ENCODE measurements at places on chromosomes 11 and 22.
A peak's percentile ranks its signal among the peaks of the same experiment; 100 is the strongest.

DNA sequence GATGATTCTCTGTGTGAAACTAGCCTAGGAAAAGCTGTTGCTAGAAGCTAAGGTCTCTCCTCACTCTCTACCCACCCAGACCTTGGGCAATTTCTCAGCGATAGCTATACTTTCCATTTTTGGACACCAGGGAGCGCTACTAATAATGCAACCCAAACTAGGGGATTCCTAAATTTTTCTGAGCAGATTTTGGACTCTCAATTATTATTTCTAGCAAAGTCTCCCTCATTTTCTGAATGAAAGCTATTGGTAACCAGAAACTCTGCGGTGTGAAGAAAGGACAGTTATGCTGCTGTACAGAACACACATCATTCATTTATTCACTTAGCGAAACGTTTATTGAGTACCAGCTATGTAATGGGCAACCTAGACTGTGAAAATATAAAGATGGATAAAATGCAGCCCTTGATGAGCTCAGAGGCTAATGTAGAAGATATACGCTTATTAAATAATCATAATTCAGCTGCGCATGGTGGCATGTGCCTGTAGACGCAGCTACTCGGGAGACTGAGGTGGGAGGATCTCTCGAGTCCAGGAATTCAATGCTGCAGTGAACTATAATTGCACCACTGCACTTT lies 6.1 kb upstream of the STIM1 start:
- peak; percentile 14 for DNase-seq

DNA sequence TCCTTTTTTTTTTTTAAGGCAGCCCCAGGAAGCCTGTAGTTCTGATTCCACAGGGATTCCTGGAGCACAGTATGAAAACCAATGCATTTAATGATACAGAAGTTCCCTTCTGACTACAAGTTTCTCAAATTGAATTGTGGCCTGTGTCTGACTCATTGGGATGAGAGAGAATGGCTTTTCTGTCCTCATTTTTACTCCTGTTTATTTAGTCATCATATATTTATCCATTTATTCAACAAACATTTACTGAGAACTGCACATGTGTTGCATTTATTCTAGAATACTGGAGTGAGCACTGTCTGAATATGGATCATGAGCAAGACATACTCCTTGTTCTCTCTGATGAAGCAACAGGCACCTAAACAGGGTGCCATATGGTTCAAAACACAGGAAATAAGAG lies 231.2 kb downstream of the NTM start:
- no peak for DNase-seq

GRCh38 chr11:59875856-59876519 lies 2.6 kb upstream of the OOSP3 start:
- DNase-seq = no peak

- DNase-seq = peak; percentile 24
Measured at GRCh38 chr11:47946682-47947559, 33.4 kb upstream of the PTPRJ start.

DNA sequence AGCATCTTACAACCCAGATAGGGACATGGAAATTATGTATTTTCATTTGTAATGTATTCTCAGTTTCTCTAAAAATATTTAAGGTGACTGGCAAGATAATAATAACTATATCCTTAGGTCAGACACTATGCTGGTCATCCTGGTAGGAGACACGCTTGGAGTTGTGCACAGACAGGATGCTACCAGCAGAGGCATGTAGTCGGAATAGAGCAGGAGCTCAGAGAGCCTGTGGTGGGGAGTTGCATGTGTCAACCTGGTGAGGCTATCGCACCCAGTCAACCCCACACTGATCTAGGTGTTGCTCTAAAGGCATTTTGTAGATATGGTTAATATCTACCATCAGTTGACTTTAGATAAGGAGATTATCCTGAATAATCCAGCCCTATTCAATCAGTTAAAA lies 318.5 kb downstream of the MIAT start:
- DNase-seq = no peak

DNA sequence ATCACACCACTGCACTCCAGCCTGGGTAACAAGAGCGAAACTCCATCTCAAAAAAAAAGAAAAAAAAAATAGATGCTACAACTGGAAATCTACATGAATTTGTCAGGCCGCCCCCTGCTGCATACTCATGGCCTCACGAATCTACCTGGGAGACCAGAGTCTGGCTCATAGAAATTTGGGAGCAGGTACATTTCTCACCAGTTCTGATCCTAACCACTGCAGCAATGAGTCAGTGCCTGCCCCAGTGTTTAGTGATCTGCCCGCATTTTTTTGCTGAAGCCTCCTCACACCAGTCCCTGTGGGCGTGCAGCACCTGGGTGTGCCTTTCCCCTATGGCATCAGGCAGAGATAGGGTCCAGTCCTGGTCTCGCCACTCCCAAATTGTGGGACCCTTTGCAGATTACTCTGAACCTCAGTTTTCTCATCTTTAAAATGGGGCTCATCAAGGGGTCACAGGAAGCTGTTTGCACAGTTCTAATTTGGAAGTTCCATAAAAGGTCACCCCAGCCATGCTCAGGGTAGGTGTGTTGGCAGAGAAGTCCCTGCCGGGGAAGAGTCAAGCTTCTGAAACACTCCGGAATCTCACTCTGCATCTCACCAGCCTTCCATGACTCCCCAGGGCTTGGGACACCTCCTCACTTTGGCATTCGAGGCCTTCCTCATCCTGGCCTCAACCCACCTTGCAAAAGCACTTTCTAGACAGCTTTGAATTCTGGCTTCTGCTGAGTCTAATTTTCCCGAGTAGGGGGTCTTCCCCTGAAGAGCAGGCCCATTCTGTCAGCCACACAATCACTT lies 39.3 kb upstream of the LINC01488 start:
- no peak for DNase-seq

- DNase-seq = no peak
Measured at GRCh38 chr22:35076630-35077029, 10.7 kb downstream of the ISX start.

DNA sequence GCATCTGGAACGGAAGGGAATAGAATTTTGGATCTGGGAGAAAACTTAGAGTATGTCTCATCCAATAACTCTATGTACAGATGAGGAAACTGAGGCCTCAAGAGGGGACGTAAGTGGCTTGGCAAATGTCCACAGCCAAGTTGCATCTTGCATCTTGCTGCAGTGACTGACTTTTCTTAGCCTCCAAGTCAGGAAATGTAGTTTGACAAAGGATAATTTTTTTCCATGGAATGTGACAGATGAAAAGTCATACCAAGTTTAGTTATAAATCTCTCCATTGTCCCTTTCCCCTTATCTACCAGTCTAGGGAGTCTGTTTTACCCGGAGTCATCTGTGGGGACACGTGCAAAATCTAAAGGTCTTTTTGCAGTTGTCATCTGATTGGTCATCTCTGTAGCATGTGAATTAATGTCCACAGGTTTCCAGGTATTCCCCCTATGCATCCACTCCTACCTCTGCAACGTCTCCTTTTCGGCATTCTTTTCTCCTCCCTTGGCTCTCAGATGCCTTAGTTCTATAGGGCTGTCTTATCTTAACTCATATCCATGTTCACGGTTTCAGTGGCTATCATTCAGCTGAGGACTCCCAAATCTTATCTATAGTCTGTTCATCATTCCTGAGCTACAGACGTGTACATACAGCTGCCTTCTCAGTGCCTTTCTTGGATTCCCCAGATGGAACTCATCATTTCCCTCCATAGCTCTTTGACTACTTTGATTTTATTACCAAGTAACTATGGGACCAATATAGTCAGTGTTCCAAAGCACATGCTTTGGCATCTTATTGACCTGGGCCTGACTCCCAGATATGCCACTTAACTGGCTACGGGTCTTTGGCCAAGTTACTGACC lies 139.5 kb upstream of the TIMP3 start:
- no peak for DNase-seq

- no peak for DNase-seq
Measured at GRCh38 chr11:129006161-129006560, 63.5 kb upstream of the TP53AIP1 start.

DNA sequence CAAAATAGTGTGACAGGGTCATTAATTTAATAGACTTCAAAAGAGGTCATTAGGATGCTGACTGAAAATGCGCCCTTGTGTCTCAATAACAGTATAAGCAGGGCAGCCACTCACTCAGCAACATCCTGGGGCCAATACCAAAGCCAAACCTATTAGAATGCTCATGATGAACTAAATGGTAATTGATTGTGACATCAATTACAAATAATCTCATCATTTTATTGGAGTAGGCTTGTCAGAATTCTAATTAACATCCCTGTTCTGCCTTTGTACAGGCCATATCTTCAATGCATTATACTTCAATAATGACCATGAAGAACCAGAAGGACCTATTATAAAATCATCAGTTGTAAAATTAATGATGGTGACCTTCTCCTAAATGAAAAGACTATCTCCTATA lies 64.2 kb downstream of the DNAJC24 start:
- DNase-seq = no peak

GRCh38 chr11:119993722-119994121 lies 144.2 kb downstream of the TRIM29 start:
- no peak for DNase-seq

- no peak for DNase-seq
Measured at GRCh38 chr11:4610258-4610935, 2.4 kb upstream of the TRIM68 start.

- DNase-seq = no peak
Measured at GRCh38 chr11:26677566-26677965, 44.3 kb downstream of the SLC5A12 start.

GRCh38 chr22:39182478-39183030 lies 30.1 kb upstream of the CBX7 start:
- DNase-seq = no peak

DNA sequence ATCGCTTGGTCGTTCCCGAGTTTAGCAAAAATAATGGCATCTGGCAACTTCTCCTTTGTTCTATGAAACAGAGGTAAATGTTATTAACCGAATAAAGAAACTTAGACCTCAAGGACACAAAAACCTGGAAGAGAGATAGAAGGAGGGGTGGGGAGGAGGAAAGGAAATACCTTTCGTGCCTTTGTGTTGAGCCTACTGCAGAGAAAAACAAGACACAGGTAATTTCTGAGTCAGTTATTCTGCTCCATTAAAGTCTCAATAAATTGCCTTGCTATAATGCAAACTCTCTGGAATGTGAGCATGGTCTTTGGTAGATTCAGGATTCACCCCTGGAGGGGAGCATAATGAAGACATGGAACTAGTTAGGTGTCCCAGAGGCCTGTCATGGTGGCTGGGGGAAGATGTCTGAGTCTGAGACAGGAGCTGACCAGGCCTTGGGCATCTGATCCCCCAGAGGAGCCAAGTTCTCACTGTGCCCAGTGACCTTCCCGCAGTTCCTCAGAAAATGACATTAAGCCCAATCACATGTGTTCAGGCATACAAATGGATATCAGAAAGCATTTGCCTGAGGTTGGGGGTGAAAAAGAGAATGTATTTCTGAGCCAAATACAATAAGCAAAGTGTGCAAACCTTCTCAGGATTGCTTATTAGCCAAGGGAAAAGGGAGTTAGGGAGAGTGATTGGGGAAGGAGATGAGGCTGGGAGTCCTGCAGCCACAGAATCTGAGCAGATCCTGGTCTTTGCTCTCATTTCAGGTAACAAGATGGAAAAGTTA lies 72.6 kb upstream of the CADM1 start:
- DNase-seq = no peak

DNA sequence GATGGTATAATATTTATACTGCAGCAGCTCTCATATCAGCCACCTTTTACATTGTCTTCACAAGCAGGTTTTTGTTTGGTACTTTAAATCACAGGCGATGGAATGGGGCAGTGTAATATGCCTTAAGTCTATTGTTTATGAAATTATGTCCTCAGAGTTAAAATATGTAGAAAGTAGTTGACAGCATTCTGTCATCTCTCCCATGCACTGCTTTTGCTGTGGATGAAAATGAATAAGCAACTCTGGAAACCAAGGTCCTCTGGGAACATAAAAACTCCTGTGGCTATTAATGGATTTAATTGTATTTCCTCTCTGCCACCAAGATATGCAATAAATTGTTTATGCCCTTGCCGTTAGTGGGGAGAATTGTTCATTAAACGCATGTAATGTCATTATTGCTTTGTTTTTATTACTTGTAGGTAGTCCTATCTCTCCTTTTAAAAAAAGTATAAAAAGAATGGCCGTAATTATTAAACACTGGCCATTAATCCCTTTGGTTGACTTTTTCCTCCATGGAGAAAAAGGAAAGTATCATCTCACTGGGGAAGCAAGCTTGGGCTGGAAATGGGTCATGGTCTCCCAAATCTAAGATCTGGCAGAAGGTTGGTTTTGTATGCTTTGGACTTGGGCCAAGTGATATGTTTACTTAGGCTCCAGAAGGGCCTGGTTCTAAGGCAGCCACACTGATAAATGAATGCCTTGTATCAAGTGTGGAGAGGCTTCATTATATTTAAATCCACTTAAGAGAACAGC lies 13.1 kb downstream of the PACS1 start:
- DNase-seq = peak; percentile 48

GRCh38 chr11:105100981-105101630 lies 38.5 kb downstream of the CARD18 start:
- no peak for DNase-seq

GRCh38 chr11:20055312-20055711 lies 105.0 kb downstream of the DBX1 start:
- DNase-seq = peak; percentile 90

GRCh38 chr11:126502159-126502558 lies 146.7 kb downstream of the ST3GAL4 start:
- DNase-seq = no peak

GRCh38 chr11:72738199-72739141 lies 13.7 kb downstream of the ARAP1 start:
- no peak for DNase-seq

- DNase-seq = no peak
Measured at GRCh38 chr22:41919357-41920224, 4.7 kb upstream of the SHISA8 start.

DNA sequence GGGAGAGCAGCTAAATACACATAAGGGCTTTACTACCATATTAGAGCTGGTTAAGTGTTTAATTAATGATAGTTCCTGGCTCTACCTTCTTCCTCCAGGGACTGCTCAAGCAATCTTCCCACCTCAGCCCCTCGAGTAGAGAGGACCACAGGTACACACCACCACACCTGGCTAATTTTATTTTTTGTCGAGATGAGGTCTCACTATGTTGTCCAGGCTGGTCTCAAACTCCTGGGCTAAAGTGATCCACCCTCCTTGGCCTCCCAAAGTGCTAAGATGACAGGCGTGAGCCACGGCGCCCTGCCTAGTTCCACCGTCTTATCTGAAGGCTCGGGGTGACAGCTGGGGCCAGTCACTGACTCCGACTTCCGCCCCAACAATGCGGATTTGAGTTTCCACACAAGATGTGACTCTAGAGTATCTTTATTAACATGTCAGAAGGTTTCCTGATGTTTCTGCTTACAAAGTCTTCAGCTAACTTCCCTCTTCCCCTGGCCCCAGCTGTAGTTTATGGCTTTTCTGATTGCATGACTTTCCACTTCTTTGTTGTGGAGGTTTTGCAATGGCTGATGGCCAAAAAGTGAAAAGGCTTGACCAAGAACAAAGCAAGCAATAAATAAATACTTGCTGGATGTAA lies 16.8 kb downstream of the TPST2 start:
- DNase-seq = no peak

Data from NCI-H446 treated with DMSO at 0.1 percent for 48 hours (cell line).